Retinal pigment epithelial cell (primary cell): ENCODE measurements at places on chromosomes 2 and 18.

GRCh38 chr2:221077251-221077650, 494.9 kb downstream of the EPHA4 start:
- no peak for DNase-seq

- no peak for DNase-seq
Observed at GRCh38 chr2:90077948-90078347, 1386.5 kb downstream of the RPIA start.

DNA sequence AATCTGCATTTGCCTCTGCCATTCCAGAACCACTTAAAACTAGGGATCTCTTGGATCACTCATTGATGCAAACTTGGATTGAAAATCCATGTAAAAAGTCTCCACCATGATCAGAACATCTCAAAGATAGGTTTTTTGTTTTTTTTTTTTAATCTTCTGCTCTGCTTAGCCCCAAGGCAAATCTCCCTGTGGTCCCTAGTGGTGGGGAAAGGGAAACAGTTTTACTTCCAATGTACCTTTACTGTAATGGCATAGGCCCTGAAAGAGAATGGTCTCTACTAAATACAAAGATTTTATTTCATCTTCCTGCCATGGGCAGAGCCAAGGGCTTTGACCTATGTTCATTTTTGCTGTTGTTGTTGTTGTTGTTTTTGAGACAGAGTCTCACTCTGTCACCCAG, 78.4 kb downstream of the KANSL1L start:
- DNase-seq = no peak

DNA sequence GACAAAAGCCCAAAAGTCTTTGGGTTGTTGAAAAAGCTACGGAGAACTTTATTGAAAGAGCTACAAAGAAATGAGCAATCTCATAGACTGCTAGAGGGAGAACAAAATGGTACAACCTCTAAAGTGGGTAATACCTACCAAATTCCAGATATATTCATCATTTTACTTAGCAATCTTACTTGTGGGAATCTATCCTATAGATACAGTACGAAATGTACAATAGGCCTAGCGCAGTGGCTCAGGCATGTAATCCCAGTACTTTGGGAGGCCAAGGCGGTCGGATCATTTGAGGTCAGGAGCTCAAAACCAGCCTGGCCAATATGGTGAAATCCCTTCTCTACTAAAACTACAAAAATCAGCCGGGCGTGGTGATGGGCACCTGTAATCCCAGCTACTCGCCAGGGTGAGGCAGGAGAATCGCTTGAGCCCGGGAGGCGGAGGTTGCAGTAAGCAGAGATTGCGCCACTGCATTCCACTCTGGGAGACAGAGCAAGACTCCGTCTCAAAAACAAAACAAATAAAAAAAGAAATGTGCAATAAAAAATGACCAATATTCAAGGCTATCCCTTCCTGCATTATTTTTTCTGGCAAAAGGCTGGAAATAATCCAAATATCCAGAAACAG, 10.1 kb downstream of the EXOC6B start:
- DNase-seq = no peak

DNA sequence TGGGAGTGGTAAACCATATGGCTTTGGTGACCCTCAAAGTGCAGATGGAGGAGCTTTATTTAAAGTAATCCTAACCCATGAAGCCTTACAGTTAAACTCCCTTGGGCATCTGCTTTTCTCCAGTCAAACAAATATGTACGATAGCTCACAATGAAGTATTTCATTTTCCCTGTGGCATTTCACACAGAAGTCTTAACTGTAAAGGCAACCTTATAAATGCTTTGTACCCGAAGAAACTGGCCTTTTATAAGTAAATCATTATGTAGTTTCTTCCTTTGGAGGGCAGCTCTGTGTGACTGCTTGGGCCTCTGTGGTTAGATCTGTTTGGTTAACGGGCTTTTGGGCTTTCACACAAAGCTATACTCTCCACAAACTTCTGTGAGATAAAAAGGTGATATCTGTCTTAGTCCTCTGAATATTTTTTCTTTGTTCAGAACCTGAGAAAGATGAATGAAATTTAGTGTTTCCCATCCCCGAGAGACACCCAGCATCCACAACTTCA, 46.6 kb downstream of the SCN1A start:
- no peak for DNase-seq

GRCh38 chr2:241613017-241613780, 23.8 kb downstream of the THAP4 start:
- DNase-seq = no peak
